ENCODE measurements at places on chromosomes 7 and 10.

GRCh38 chr7:134419085-134419484 is 39.8 kb downstream of the AKR1B1 start:
- DNase-seq: no peak

GRCh38 chr7:341841-342638 is 52.1 kb downstream of the FOXL3 start:
- DNase-seq: no peak

DNA sequence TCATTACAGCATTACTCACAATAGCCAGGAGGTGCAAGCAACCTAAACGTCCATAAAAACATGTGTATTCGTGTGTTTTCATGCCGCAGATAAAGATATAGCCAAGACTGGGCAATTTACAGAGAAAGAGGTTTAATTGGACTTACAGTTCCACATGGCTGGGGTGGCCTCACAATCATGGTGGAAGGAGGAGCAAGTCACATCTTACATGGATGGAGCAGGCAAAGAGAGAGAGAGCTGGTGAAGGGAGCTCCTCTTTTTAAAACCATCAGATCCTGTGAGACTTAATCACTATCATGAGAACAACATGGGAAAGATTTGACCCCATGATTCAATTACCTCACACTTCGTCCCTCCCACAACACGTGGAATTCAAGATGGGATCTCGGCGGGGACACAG is 33.0 kb downstream of the PDLIM1 start:
- DNase-seq: no peak

DNA sequence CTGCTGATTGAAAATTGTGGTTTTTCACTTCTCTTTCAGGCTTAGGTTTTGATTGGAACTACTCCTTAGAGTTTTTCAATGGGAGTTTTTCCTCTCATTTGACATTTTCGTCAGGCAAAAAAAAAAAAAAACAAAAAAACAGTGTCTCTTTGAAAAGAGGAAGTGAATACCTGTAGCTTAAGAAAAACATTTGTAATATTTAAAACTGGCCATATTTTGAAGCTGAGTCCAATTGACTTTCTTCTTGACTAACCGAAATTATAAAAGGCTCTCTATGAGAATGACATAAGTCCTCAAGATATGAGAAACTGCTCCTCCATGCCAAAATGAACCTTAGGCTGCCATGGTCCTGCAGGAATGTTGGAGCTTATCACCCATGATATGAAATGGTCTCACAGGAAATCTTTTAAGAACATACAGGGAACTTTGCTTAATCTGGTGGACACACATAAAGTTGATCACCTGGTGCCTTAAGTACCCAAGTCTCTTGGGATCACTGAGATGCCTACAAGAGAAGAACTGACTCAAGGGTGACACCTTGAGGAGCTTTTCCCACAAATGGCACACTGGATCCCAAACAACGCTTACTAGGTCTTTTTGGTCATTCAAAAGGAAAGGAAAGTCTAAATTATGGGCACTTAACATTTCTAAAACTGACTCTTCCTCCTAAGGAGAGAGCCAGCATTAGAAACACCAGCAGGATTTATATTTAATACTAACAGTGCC is 263.4 kb downstream of the CDC14C start:
- no peak for DNase-seq

- no peak for DNase-seq
These were observed 731.4 kb downstream of the KCNMA1 start for GRCh38 chr10:76906256-76906655.

- DNase-seq: no peak
These were observed 35.5 kb upstream of the PTPRZ1 start for GRCh38 chr7:121837462-121837861.

- no peak for DNase-seq
These were observed 73.3 kb downstream of the ADAM12 start for GRCh38 chr10:126314863-126315493.

DNA sequence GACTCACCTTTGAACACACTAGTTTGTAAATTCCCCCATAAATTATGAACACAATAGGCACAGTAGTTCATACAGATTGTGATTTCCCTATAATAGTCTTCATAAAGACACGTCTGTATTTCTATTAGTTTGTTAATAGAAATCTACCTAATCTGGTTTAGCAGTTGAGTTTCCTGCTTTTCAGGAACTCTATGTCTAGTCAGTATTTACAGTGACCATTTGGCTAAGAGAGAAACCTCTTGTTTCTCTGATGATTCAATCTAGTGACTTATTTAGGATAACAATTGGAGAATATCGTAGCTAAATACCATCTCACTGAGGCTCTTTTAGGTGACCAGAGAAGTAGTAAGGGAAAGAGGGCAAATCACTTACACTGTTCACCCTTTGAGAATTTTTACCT is 5.9 kb upstream of the HERPUD2 start:
- no peak for DNase-seq

DNA sequence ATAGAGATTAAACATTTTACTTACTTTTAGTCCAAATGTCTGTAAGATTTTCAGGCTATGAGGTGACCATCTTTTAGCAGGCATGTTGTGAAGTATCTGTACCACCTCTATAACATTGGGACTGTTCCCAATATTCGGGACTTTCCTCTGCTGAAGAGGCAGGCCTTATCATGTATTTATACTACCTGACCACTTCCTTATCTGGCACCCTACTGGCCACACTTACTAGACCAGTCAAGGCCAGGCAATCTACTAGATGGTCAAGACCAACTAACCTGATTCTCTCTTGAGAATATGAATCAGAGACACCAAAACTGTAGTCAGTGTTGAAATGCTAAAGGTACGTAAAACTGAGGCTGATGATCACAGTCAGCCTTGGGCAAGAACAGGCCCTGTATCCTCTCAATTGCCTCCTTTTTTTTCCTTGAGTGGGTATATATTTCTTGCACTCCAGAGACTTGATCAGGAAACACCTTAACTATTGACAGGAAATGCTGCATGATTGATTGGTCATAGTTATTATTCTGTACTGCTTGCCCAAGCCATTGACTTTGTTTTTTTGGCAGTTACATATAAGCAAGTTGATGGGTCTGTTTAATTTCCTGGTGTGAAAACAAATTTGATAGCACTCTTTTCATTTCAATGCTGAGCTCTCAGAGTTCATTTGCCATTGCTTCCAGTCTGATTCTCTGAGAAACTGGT is 5.2 kb upstream of the PRKAR2B start:
- no peak for DNase-seq

DNA sequence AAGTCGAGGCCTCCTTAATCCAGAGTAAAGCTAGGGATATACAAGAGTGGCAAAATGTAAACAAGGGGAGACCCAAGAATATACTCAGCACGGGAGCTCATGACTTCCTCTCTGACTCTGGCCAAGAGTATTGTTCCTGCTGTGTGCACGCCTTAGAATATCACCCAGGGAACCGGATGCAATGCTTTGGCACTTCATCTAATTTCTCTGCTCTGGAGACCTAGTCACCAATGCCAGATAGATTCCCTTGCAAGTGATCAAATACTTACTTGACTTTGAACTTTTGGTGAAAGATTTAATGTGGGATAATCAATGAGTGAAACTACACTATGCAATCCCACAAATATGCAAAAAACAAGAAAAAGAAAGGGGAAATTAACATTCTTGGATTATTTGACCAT is 695.5 kb downstream of the INHBA start:
- no peak for DNase-seq

- DNase-seq: no peak
These were observed 1.5 kb downstream of the PDLIM1 start for GRCh38 chr10:95289003-95289920.

GRCh38 chr7:117249696-117250095 is 73.2 kb downstream of the WNT2 start:
- DNase-seq: no peak

DNA sequence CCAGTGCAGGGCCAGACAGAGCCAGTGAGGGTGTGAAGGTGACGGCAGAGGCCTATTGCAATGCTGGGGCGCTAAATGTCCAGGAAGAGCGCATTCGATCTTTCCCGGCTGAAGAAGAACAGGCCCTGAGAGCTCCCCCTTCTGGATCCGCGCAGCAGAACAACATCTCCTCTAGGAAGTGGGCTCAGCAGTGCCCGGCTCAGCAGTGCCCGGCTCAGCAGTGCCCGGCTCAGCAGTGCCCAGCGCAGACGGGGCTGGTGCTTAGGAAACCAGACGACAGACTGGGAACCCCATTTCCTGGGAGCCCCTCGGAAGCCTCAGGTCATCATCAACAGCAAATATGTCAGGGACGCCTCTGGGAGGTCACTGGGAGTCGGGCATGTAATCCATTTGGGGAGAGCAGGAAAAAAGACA is 4.7 kb upstream of the NOS3 start:
- DNase-seq: peak; percentile 65

- DNase-seq: no peak
These were observed 96.3 kb downstream of the ATXN7L1 start for GRCh38 chr7:105779856-105780780.

DNA sequence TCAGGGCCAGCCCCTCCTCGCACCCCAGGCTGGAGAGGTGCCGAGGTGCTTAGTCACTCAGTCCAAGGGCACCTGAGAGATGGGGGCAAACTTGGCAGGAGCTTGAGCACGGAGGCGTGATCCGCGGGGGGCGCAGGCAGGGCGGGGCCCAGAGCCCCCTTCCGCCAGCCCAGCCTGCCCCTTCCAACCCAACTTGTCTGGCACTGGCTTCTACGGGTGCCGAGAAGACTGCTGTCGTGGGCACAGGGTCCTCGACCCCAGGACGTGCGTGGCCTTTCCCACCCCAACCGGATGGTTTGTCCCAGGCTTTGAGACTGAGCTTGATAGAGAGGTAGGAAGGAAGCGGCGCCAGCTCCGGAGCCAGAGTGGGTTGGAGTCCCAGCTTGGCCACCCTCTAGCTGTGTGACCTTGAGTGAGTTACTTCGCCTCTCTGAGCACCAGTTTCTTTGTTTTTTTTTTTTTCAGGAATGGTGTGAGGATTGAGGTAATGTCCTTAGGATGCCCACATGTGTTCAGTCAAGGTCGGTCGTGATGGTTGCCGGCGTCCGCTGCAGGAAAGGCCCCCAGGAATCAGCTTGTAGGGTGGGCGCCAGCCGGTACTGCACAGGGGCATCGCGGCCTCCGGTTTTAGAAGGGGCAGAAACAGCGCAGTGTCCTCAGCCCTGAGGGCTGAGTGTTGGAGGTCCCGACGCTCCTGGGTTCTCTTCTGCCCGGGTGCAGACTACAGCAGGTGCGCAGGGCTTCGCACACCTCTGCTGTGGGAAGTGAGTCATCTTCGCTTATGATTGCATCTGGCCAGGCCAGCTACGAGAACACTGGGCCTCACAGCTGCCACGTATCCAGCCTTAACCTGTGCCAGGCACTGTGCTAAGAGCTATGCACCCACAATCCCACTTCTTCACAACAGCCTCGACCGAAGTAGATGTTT is 28.6 kb upstream of the VAX1 start:
- DNase-seq: no peak

- no peak for DNase-seq
These were observed 75.8 kb downstream of the PRKCQ start for GRCh38 chr10:6504296-6504695.

DNA sequence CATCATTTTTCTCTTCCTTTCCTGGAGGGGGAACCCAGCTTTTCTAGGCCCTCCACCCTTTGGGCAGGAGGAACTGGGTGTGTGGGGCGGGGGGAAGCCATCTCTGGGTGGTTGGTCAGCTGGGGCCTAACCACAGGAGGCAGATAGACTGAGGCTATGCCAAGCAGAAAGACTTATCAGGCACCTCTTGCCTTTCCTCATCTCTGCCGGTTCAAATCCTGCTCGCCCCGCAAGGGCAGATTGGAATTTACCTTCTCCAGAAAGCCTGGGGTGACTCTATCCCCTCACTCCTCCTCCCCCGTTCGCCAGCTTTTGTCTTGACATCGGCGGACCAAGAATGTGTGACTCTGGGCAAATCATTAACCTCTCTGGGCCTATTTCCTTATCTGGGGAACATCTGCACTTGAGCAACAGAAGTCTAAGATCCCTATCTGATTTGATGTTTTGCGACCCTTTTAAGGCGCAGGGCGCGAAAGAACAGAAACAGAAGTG is 584 bp upstream of the GARS1 start:
- DNase-seq: peak; percentile 53
